AG08395 (cell line): ENCODE measurements at places on chromosomes 16 and 17.

DNA sequence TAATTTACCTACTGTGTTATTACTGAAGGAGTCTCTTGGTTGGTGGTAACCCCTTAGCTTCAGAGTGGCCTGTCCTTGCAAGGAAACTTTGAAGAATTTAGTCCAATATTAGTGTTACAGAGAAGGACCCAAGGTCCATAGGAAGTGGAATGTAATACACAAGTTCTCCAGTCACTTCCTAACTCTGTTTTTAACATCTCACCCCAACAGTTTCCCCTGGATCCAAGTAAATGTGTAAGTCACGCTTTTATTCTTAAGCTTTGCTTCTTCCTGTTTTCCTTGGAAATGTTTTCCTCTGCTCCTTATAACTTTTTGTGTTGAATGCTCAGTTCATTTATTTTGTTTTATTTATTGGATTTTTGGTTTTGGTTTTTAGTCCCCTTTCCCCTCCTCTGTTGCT lies 25.9 kb upstream of the RPRML start:
- DNase-seq = no peak

- no peak for DNase-seq
Observed at GRCh38 chr16:70725024-70725911, 39.4 kb upstream of the MTSS2 start.

DNA sequence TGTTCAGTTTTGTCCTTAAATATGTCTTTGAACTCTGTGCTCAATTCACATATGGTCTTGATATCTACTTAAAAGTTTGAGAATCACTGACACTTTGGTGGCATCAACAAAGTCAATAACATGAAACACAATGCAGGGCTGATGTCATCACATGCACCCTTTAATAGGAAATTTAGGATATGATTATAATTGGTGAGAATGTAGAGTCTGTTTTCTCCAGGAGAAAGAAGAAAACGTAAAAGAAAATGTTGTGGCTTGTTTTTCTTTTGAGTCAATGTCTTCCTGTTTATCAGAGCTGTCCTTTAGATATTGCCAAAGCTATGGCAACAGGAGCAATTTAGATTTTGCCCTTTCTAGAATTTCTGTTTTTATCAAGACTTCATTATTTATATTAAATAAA lies 396.9 kb downstream of the CDH13 start:
- no peak for DNase-seq

GRCh38 chr17:83035722-83036121 lies 43.7 kb upstream of the METRNL start:
- no peak for DNase-seq

DNA sequence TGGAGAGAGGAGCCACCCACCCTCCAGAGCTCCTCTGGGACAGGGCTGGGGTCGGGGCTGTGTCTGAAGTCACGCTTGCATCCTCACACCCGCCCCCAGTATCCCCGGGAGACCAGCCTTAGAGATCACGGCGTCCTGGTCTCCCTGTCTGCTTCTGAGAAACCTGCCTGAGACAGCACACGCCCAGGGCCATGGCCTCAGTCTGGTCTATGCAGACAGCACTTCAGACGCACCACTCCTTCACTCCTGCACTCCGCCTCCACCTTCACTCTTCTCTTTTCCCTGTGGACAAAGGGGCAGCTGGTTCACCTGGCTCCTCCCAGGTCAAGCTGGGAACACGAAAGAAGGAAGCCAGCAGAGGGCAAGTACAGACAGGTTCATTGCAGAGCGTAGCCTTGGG lies 248.0 kb upstream of the GSE1 start:
- no peak for DNase-seq

DNA sequence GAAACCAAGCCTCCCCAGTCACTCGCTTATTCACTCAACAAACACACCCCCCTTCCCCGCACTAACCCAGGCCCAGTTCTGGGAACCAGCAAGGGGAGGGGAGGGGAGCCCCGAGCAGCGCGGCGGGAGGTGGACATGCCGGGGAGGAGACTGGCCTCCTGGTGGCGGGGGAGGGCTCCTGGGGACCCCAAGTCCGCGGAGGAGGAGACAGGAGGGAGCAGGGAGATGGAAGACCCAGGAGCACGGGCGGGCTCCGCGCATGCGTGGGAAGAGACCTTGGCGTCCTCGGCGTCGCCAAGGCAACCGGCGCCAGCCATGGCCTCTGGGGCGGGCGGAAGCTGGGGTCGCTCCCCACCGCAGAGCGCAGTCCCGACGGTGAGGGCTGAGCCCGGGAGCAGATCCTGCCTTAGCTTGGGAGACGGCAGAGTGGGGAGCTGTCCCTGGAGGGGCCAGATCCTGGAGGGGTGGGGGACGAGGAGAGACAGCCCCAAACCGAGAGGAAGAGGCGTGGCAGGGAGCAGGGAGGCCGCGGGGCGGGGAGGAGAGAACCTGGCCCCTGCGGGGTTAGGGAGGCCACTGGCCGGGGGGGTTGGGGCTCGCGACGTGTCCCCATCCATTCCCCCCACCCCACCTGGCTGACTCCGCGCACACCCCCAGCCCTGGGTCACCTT lies at the start of gene PRR29:
TSS of gene PRR29 (plus strand) at position 302 of the 671 bp plus-strand sequence. CDS start at position 316, 14 bp downstream.
- DNase-seq = peak; percentile 95

GRCh38 chr16:7731141-7731540 lies 398.5 kb downstream of the RBFOX1 start:
- no peak for DNase-seq

DNA sequence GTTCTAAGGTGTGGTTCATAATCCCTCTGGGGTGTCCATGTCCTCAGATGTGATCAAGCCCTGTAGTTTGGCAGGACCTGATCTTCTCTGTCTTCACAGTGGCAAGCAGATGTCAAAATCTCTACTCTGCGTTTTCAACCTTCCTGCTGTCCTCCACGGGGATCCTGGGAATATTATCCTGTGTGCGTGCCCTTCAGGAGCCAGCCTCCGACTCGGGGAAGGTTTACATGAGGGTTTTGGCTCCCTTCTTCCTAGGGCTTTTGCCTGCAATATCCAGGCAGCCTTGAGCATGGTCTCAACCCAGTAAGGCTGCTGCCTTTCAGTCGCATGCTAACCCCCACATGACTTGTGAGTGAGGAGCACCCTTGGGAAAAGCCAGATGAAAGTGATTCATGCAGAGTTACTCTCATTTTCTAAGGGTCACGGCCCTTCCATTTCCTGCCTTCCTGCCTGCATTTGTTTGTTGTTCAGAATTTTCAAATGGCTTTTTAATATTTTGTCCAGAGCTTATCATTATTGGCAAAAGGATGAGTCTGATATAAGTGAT lies 202.2 kb upstream of the CHMP6 start:
- DNase-seq = peak; percentile 90
